Right cardiac atrium (tissue), 5 donors: ENCODE measurements at places on chromosomes 7 and 10. TPM values are rescaled to one million over a fixed set of nuclear protein-coding genes. Genes with fewer than 3 reads are reported as not detected.

GRCh38 chr10:69179089-69179742 lies 818 bp upstream of the SUPV3L1 start:
- peak; percentile 42 for DNase-seq

The MKI67 gene
- polyA plus RNA-seq, result 0.05 TPM

The PON2 gene
- 51.0 TPM for polyA plus RNA-seq

DNA sequence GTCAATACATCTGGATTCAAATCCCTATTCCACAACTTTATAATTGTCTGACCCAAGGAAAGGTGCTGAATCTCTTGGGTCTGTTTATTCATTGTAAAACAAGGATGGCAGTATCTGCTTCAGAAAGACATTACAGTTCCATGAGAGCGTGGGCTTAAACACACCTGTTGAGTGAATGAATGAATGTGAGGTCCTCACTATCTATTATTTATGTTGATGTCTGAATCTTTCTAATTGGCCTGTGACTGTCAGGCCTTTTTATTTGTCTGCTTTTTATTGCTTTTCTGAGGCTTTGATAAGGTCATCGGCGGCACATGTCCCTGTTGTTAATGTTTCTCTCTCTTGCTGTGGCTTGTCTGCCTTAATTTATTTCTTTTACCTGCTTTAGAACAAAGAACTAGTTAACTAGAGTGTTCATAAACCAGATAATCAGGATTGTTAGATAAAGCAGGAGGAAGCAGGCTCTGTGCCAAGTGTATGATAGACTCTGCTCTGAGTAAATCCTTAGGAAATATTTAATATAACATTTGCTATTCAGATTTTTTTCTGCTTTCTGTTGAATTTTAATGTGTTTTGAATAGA lies 42.3 kb upstream of the CYCS start:
- no peak for DNase-seq

DNA sequence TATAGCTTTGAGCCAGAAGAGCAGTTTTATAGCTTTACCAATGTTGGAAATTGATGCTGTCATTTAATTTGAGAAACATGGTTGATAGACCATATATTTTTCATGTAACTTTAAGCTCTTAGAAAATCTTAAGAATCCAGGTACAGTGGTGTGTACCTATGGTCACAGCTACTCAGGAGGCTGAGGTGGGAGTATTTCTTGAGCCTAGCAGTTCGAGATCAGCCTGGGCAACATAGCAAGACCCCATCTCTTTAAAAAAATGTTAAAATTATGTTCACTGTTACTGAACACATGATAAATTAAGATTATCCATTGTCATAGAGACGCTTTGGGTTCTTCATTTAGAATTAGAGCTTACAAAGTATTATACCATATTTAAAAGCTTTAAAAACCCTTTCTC lies 18.2 kb downstream of the REEP3 start:
- no peak for DNase-seq

- no peak for DNase-seq
These were observed 74.7 kb upstream of the PRR15 start for GRCh38 chr7:29488977-29489376.

DNA sequence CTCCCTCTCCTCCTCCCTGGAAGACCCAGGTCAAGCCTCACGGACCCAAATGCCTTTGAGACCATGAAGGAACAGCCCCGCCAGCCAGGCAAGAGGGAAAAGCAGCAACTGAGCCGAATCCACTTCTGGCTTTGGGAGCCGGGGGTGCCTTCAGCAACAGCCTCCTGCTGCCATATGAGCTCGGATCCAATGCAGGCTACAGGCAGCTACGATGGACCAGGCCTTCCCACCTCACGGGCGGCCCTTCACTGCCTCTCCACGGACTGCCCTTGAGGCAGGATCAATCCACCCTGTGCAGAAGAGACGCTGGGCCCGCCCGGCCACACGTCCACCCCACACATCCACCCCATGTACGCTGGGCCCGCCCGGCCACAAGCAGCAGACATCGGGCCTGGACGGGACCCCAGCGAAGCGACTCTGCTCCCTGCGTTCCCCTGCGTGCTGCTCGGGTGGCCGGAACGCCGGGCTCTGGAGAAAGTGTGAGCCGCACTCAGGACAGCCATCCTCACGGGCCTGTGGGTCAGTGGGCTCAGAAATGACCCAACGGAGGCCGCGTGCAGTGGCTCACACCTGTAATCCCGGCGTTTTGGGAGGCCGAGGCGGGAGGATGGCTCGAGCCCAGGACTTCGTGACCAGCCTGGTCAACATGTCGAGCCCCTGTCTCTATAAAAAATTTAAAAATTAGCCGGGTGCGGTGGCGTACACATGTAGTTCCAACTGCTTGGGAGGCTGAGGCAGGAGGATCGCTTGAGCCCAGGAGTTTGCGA lies 82.0 kb downstream of the FOXL3 start:
- peak; percentile 37 for DNase-seq

DNA sequence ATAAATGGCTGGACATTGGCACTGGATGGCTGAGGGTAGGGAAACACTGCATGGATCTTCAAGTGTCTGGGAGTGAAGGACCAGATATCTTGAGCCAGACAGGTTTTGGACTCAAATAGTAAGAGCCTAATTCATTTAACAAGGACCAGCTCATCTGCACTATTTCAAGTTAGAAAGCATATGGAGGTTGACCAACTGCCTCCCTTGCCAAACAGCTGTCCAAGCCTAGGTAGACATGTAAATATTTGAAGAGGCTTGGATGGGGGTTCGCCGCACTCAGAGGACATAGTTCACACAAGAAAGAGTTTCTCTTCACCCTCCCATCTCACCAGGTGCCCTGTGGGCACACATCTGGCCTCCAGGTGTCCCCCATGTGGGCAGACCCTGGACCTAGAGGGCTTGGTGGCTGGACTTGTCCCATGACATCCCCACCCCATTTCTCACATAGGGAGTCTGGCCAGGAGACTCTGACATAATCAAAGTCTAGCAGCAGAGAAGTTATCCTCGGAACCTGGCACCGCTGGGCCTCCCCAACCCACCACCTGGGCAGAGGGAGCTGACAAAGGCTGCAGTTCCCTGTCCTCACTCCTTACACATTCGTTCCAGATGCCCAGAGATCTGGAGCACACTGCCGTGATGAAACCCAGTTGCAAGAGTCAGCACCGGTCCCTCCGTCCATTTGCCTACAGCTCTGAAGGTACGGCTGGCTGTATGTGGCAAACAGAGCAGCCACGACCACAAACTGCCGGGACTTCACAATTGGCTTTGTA lies 116.9 kb upstream of the GDF10 start:
- no peak for DNase-seq

The NT5C2 gene
- polyA plus RNA-seq, result 23.3 TPM

DNA sequence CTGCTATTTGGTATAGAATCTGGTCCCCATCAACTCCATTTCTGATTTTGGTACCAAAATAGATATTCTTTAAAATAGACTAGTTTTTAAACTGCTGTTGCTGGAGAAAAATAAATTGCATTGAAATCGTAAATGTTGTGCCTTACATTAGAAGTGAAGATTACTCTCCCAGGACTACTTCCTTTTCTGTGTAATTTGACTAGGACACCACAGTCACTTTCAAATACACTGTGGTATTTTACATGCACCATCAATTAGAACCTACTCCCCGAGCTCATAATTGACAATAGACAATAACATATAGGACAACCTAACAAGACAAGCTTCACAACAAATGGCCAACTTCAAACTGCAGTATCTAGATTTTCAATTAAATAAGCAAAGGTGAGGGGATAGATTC lies 211.5 kb downstream of the DGKB start:
- DNase-seq, result no peak

The HGF gene
- 1.4 TPM for polyA plus RNA-seq
